Caki2 (cell line): ENCODE measurements at places on chromosomes 4 and X.

DNA sequence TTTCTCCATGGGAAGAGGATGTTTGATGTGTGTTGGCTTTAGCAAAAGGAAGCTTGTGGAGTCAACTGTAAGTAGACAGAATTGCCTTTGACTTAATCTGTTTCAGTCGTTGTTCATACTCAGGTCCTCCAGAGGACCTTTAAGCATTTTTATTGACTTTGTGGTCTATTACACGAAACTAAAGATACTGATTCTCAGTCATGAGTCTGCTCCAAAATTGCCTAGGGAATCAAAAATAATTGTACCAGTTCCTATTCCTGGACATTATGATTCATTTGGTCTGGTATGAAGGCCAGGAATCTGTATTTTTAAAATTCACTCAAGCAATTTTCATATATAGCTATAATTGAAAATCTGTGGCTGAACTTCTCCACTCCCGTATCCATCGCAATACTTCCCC lies 38.6 kb downstream of the AR start:
- DNase-seq, result no peak

DNA sequence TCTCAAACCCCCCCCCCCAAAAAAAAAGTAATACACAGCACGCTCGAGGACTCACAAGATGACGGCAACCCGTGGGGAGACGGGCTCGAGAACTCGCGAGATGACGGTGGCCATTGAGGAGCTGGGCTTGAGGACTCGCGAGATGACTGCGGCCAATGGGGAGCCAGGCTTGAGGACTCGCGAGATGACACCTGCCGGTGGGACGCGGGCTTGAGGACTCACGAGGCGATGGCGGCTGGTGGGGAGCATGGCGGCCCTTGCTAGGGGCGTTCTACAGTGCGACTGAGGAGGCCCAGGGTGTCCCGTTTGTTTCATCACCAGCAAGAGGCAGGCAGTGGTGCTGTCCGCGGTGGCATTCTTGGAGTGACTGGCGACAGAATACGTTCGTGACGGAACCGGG lies 172.4 kb upstream of the MAGEB16 start:
- DNase-seq, result no peak

- DNase-seq, result peak; percentile 65
Measured at GRCh38 chr4:152039023-152039481, 278.2 kb upstream of the GATB start.

- no peak for DNase-seq
Measured at GRCh38 chr4:183483997-183484396, 20.9 kb upstream of the ING2 start.

DNA sequence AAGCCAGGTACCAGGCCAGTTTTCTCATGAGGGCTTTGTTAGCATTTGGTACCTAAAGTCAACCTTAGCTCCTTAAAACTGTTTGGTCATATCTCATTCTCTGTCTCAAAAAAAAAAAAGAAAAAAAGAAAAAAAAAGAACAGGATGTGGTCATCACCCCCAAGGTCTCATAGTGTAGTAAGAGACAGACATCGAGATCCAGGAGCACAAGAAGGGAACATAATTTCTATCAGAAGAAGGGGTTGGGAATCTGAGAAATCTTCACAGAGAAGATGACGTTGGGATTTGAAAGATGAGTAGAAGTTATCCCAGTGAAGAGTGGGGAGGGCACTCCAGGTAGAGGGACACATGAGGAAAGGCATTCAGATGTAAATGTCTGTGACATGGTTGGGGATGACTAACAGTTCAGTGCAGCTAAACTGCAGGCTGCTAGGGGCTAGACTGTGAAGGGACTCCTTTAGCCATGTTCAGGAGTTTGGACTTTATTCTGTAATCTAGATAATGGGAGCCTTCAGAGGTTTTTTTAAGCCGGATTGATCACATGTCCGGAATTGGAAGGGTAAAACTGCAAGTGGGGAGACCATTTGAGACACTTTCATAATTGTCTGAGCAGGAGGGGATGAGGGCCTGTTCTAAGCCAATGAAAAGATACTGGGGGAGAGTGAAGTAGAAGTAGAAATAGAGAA lies 26.9 kb upstream of the GJB1 start:
- DNase-seq, result no peak

GRCh38 chr4:26557164-26557563 lies 26.7 kb upstream of the TBC1D19 start:
- DNase-seq, result peak; percentile 12

- no peak for DNase-seq
Measured at GRCh38 chr4:183470821-183471220, 26.4 kb downstream of the CDKN2AIP start.

DNA sequence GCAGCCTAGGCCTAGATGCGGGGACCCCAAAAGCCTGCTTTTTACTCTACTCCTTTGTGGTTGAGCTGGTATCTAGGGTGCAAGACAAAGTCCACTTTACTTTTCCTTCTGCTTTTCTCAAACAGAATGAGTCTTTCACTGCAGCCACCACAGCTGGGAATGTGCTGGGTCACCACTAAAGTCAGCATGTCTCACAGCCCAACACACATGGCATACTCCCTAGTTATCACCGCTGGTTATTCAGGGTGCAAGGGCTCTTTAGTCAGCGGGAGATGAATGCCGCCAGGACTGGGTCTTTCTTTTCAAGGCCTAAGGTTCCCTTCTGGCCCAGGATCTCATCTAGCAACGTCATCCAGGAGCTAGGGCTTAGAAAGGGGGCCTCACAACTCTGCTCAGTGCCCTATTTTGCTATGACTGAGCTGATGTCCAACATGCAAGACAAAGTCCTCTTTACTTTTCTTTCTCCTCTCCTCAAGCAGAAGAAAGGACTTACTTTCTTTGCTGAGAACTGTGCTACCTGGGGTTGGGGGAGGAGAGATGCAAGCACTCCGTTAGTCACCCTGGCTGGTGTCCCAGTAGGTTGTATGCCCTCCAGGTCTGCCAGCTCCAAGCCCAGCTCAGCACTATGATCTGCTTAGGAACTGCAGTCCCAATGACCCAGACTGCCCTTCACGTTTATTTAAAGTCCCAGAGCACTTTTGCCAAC lies 22.9 kb upstream of the STPG2 start:
- DNase-seq, result peak; percentile 10

- DNase-seq, result peak; percentile 69
Measured at GRCh38 chrX:40945361-40945713, 139.9 kb upstream of the USP9X start.

DNA sequence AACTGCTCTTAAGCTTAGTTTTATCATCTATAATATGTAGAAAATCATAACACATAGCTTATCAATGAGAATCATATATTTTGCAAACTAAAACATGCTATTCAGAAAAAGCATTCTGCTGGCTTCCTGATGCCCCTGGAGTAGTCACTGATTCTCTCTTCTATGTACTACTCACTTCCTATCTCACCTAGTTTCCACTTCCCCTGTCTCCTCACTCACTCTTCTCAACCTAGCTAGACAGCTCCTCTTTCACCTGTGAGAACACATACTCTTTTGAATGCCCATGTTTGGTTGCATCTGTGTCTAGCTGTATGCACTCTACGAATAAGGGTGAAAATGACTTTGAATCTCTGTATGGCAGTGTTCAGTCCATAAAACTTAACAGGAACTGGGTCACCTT lies 9.3 kb downstream of the TMEM144 start:
- DNase-seq, result no peak

DNA sequence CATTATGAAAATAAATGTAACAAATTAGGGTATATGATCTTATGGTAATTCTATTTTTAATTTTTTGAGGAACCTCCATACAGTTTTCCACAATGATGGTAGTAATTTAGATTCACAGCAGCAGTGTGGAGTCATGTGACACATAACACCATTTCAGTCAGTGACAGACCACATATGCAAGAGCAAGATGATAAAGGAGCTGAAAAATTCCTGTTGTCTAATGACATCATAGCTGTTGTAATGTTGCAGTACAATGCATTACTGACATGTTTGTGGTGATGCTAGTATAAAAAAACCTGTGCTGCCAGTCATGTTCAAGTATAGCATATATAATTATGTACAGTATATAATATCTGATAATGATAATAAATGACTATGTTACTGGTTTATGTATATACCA lies 28.5 kb downstream of the EMCN start:
- no peak for DNase-seq

- no peak for DNase-seq
Measured at GRCh38 chrX:138866643-138867042, 155.1 kb upstream of the FGF13 start.

- DNase-seq, result peak; percentile 26
Measured at GRCh38 chr4:78018271-78019049, 38.7 kb upstream of the FRAS1 start.

GRCh38 chr4:26303008-26303407 lies 17.8 kb upstream of the RBPJ start:
- no peak for DNase-seq

GRCh38 chrX:118189000-118189399 lies 72.4 kb upstream of the KLHL13 start:
- DNase-seq, result no peak

DNA sequence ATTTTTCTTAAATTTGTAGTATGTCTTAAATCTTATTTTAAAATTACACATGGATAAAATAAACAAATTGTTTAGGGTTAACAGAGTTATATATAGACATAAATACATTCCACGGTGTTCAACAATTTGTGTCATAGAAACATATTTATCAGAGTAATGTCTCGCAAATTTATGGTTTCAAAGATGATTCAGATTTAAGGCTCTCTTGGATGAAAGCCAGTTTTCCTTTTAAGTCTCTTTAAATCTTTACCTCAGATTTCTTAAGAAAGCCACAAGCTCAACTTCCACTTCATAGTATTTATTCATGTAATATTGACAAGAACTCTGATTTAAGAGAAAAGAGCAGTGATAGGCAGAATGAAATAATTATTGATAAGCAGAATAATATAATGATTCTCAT lies 1254.8 kb upstream of the ADGRL3 start:
- no peak for DNase-seq

- DNase-seq, result no peak
Measured at GRCh38 chr4:185318679-185319078, 77.0 kb downstream of the LRP2BP start.

DNA sequence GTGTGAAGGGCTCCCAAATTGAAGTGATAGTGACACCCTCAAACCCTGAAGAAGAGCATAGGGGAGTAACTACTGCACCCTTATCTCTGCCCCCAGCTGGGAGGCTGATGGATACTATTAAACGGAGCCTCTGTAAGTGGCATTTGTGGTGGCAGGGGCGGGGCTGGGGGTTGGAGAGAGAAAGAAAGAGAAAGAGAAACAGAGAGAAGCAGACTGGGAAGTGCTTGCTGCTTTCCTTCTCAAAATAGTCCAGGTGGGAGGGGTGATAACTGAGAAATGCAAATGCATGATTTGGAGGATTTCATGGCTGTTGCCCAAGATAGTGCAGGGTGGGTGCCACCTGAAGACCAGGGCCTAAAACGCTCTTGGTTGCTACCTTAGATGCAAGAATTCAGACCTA lies 253.5 kb upstream of the GATB start:
- DNase-seq, result no peak

DNA sequence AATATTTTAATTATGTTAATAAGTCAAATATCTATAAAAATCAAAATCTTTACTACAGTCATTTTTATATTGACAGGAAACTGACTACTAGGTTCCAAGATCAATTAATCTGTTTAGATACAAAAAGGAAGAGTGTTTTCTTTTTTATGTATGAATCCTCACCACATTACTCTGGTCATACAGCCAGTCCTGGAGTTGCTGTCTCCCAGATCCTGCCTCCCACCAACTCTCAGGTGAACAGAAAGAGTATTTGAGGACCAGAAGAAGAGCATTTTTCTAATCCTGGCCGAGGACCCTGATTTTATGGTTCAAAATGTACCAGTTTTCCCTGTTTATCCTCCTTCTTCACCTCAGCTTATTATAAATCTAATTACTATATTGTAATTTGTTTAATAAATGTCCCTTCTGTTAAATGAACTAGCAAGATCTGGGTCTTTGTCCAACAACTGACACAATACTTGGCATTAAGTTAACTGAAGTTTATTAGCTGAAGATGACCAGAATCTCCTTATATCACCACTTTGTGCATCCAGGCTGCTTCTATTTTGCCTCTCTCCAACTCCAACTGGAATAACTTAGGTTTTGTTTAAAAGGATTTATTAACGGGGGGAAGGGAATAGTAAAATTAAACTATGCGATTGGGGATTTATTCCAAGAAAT lies 224.4 kb upstream of the PCDH7 start:
- no peak for DNase-seq

DNA sequence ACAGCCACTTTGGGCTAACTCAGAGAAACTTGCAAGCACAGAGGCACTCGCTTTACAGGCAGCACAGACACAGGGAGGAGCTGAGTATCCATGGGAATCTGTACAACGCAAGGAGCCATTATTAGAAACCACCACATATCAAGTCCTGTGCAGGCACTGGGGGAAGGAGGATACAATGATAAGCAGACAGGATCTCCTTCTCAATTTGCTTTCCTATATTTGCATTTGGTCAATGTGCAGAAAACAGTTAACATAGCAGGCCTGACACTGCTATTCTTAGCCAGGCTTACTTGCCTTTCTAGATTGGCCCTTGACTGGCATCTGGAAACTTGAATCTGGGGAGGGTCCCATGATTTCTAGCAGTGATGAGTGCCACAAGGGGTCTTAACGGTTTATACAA lies 65.8 kb downstream of the TEC start:
- DNase-seq, result no peak

- DNase-seq, result no peak
Measured at GRCh38 chr4:44701037-44701436, 22.8 kb downstream of the GUF1 start.

GRCh38 chrX:39149761-39150160 lies 348.5 kb downstream of the MID1IP1 start:
- no peak for DNase-seq

DNA sequence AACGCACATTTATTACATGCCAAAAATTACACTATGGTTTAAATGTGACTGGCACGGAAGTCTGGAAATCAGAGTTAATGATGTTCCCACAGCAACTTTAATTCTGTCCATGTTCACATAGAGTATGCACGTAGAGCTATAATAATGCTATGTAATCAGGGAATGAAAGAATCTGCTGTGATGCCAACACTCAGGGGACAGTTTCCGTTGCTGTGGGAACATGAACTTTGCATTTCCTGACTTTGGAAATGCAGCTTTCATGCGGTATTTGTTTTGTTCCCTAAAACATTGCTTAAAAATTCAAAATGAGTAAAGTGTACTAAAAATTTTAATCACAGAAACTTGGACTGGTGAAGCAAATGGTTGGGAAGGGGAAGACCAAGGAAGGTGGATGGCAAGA lies 65.7 kb downstream of the MAGEA1 start:
- no peak for DNase-seq

DNA sequence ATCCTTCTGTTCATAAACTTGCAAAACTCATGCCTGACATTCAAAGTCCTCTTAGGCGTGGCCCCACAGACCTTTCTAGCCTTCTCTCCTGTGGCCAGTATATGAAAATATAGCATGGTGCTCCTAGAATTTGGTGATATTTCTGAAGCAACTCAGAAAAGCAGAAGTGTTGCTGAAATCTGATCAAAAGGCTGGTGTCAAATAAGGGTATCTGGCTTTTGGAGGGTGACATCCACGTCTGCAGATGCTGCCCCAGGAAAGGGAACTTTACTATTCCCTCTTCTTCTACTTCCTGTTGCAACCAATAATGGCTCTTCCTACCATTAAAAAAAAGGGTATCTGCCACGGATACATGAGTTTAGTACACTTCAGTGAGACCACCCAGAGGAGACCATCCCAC lies 83.9 kb upstream of the RPS6KA3 start:
- no peak for DNase-seq

- DNase-seq, result no peak
Measured at GRCh38 chr4:15912236-15912635, 26.3 kb downstream of the FGFBP1 start.
